ENCODE measurements at places on chromosomes 7 and 10.
A peak's percentile ranks its signal among the peaks of the same experiment; 100 is the strongest.

- no peak for DNase-seq
Measured at GRCh38 chr7:151628846-151629604, 109.3 kb upstream of the RHEB start.

GRCh38 chr10:17033529-17034260, 95.9 kb downstream of the CUBN start:
- DNase-seq: no peak

DNA sequence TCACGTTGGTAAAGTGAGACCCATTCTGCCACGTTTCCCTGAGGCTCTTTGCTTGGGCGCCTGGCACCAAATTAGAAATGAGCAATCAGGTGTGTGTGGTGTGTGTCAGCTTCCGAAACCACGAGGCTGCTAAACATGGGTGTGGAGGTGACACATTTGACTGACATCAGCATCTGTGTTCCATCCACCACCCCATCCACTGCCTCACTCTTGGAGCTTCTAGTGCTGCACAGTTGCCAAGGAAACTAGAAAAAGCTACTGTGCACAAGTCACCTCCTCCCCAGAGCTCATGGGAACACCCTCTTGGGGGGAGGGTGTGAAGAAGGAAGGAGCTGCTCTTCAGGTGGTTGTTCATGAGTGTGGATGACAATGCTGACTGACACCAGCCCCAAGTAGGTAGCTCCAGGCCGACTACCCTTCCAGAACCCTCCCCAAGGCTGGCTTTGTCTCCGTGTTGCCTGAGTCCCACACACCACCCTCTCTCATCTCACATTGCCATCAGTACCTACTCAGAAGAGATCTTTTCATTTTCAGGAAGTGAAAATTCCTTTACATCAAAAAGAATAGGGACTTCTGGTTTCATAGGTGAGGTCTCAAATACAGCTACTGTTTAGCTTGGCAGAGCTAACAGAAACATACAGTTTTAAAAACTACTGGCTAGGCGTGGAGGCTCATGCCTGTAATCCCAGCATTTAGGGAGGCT, 152.2 kb downstream of the TMEM178B start:
- DNase-seq: no peak

DNA sequence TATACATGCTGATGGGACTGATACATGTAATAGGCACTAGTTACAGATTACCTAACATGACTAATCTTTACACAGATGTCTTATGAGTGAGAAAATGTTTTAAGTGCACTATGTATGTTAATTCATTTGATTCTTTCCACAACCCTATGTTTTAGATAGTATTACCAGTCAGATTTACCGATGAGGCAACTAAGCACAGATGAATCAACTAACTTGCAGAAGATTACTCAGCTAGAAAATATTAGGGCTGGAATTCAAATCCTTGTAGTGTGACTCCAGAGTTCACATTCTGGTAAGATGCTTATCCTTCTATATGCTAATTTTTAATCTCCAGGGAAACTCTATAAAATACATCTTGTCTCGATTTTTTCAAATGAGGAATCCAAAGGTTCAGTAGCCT, 964.9 kb downstream of the REEP3 start:
- DNase-seq: no peak

GRCh38 chr10:88886557-88886956, 6.5 kb downstream of the STAMBPL1 start:
- DNase-seq: no peak

- DNase-seq: no peak
Measured at GRCh38 chr10:23558361-23558799, 119.5 kb downstream of the OTUD1 start.

GRCh38 chr7:74398426-74398825, 55.3 kb upstream of the GTF2IRD1 start:
- DNase-seq: no peak

DNA sequence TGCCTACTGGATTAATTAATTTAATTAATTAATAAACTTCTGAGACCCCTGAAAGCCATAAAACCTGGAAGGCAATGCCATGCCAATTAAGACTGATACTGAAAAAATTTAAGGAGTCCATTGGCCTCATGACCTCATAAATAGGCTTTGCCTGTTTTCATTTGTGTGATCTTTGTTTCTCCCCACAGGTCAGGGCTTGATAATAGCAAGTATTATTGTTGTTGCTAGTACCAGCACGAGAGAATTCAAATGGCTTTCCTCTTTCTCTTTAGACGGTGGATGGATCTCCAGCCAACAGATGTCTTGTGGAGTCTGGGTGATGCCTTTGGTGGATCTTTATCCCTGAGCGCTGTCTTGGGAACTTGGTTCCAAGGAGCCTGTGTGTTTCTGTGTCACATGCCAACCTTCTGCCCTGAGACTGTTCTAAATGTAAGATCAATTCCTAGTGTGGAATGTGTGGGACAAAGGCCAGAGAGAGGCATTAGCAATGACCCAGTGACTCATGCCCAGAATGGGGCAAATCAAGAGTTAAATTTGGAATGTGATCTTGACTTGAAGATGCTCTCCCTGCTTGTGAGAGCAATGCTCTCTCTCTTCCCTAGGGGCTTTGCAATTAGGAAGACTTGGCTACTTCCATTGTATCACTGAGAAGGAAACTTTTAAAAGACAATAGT, 17.7 kb downstream of the ACSM6 start:
- DNase-seq: no peak

DNA sequence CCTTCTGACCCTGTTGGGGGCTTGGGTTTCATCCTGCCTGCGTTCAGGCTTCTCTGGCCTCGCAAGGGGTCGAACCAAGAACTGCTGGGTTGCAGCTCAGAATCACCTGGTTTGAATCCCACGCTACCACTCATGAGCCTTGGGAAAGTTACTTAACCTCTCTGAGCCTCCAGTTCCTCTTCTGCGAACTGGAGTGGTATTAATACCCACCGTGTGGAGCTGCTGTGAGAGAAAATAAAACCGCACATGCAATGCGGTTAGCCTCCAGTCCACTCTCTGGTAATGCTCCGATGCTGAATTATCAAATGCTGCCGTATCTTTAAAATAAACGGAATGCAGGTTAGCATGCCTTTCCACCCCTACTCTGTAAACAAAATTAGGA, 171.9 kb downstream of the ARHGAP12 start:
- no peak for DNase-seq

DNA sequence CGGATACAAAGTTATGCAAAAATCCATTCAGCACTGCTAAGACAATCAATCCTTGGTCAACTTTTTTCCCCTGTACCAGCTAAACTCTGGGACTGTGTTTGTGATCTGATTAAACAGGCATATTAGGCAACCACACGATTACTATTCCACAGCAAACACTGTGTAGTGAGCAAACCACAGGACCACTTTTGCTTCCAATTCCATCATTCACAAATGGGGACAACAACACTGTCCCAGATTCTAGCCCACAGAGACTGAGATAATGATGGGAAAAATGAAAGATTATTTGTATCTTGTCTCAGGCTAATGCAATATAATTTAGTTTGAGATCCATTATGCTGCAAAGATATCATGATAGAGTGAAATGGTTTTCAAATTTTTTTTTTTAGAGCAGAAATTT, 163.7 kb upstream of the AOAH start:
- DNase-seq: no peak

- DNase-seq: no peak
Measured at GRCh38 chr10:87534173-87534858, 29.6 kb downstream of the MINPP1 start.

DNA sequence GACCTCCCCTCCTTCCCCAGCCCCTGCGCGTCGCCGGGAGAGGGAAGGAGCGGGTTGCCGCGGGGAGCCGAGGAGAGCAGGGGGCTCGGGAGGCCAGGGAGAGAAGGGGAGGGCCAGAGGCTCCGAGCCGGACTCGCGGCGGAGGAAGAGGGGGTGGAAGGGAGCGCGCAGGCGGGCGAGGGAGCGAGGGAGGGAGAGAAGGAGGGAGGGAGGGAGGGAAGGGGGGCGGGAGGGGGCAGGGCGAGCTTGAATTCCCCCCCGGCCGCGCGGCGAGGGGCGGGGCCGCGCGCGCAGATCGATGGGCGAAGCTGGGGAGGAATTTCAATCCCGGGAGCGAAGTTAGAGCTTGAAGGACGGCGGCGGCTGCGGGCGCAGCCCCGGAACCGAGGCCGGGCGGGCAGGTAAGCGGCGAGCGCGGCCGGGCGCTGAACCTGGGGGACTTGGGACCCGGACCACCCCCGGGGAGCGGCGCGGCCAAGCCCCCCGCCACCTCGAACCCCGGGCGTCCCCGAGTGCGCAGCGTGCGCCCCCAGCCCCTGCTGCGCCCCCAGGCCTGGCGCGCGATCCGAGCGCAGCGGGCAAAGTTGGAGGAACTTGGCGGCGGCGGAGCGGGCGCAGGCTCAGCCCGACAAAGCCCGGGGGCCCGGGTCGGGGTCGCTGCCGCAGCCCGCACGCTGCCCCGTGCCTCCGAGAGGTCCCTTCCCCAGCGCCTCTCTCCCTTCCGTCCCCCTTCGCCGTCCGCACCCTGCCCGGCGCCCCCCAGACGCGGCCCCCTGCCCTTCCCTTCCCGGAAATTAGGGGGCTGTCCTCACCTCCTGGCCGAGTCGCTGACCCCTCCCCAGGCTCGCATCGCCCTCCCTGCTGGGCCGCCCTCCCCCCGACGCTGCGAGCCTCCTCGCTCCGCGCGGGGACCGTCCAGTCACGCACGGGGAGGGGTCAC, at the start of gene ELFN1:
ELFN1 (plus strand) TSS at position 324 of the 940 bp plus-strand sequence. CDS start 74,320 bp downstream, outside the sequence.
- no peak for DNase-seq

- DNase-seq: no peak
Measured at GRCh38 chr10:1141261-1141660, 85.1 kb downstream of the WDR37 start.

DNA sequence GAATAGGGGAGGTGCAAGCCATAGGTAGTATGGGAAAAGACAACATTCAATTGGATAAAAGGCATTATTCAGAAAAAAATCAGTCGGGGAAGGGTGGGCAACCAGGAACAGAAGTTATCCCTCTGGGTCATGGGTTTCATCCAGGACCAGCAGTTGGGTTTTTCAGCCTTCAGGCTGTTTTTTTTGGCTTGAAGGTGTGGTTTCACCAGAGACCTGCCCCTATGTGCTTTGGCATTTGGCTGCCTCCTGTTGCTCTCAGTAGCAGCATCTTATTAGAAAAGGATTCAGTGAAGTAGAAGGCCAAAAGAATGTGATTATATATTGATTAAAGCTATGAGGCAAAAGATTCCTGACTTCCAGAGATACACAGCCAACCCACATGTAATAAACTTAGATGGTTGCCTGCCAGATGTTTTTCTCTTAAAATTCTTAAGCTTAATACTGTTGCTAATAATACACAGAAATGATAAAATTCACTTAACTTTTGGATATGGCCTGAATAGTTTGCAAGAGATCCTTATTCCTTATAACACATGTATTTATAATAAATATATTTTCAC, 251.7 kb upstream of the CSTF2T start:
- no peak for DNase-seq

GRCh38 chr7:152145853-152146466, 120.5 kb downstream of the GALNT11 start:
- DNase-seq: peak; percentile 34

DNA sequence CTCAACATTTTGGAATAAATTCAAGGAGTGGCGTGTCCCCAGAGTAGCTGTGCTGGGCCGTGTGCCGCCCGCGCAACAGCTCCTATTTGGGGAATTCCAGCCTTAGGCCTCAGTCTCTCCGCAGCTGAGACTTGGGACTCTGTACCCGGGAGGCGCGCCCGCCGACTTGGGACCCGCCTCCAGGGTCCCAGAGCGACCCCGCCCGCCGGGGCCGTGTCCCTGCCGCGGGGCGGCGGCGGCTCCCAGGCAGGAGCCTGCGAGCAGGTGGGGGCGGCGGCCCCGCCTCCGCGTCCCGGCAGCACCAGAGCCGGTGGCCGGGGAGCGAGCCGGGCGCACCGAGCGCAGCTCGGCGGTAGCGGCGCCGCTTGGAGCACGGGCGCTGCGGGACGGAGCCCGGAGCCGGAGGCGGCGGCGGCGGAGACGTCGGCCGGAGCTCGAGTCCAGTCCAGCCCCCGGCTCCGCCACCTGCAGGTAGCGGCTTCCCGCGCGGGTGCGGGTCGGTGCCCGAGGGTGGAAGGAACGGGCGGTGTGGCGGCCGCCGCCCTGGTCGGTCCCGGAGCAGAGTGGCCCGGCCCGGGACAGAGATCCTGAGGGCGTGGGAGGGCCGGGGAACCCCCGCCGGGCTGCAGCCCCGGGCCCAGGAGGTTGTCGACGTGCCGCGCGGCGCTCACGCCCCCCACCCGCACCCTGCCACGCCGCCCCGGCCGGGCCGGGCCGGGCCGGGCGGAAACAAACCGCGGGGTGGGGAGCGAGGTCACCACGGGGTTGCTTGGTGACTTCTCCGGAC, at the start of gene WIPF3:
WIPF3 (plus strand) TSS at position 301 of the 787 bp plus-strand sequence. CDS start 28,217 bp downstream, outside the sequence.
- peak; percentile 51 for DNase-seq

DNA sequence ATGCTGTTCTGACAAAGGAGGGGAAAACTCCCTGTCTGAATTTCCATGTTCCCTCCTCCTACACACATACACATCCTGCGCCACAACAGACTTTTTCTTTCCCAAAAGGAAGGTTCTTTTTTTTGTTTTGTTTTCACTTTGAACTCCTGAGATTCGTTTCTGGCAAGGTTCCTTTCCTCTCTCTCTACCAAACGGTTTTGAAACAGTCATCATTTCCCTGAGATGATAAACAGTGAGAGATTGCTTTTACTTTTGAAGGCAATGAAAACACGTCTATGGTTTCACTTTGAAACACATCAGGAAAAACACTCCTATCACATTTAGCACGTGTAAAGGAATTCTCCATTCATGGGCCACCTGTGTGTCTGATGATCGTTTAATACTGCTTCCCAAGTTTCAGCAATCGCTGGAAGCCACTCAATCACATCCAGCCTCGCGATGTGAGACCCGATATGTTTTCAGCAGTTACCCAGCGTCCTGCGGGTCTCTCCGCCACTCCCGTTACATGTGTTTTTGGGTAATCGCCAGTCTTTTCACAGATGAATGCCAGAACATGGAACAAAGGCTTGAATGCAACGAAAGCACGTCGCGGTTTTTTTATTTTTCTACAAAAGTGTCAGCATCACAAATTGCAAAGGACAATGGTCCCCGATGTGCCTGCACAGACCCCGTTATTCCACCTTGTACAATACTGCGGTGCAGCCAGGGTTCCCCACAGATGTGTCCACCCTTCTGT, 62.8 kb upstream of the CUX1 start:
- DNase-seq: no peak

- DNase-seq: no peak
Measured at GRCh38 chr10:6755781-6756460, 175.8 kb upstream of the PRKCQ start.

- no peak for DNase-seq
Measured at GRCh38 chr7:121083138-121083789, 94.8 kb downstream of the CPED1 start.

- no peak for DNase-seq
Measured at GRCh38 chr10:61830072-61830845, 71.2 kb upstream of the ARID5B start.

DNA sequence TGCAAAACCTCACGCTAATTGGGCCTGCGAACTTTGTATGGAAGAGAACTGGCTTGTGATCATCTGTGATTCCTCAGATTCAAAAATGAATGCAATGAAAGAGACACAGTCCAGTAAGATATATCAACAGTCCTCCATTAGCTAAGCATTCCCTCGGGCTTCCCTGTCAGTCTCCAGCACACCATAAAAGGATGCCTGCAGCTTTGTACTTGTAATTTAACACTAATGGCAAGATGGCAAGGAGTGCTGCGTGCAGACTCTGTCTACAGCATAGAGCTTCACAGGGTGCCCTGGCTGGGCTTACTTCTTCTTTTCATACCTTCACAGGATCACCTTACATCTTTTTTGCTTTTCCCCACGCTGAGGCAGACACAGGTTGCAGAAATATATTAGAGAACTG, 200.0 kb downstream of the GFRA1 start:
- no peak for DNase-seq

- no peak for DNase-seq
Measured at GRCh38 chr7:28570113-28570969, 158.0 kb downstream of the CREB5 start.

All from NCI-H2081 (cell line).